ENCODE measurements at places on chromosomes 6 and 20.

- no peak for DNase-seq
Observed at GRCh38 chr6:117265410-117266256, at the start of gene VGLL2. Gene VGLL2 (plus strand): TSS chr6:117265558. CDS start chr6:117265764, 206 bp downstream.

DNA sequence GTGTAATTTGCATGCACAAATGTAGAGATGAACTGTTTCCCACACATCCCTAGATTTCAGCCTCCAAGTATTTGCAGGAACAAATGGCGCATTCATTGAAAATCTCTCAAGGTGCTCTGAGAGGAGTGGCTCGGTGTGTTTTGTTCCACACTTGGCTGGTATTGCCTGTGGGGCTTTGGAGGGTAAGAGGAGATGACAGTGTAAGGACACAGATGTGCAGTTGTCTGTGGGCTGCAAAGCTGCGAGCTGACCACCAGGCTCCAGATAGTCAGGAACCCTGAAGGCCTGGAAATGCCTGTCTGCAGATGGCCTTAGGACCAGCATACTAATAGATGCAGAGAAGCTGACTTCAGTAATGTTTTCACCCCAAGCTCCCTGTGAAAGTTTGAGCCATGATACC lies 57.7 kb upstream of the PBOV1 start:
- no peak for DNase-seq

DNA sequence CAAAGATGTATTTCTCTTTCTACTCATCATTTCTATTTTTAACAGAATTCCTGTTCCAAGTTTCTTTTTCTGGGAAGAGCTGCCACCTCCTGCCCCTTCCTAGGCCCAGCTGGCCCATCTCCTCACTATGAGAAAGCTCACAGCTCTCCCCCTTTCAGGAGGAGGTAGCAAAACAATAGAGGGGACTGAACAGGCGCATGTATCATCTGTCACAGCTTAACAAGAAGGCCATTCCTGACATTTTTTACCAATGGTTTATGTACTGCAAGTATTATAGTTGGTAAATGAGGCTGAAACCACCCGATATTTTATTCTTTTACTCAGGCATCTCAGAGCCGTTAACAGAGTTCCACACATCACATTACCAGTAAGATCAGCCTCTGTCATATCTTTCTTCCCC lies 103.7 kb upstream of the MTHFD1L start:
- DNase-seq: no peak

GRCh38 chr6:150183105-150183504 lies 40.3 kb downstream of the PPP1R14C start:
- DNase-seq: no peak

GRCh38 chr20:46028772-46029371 lies at the start of gene SLC12A5:
Gene SLC12A5 (plus strand): TSS chr20:46029215. CDS start chr20:46029345, 130 bp downstream.
- no peak for DNase-seq

- no peak for DNase-seq
Observed at GRCh38 chr6:35298625-35299140, 1.1 kb downstream of the DEF6 start.

DNA sequence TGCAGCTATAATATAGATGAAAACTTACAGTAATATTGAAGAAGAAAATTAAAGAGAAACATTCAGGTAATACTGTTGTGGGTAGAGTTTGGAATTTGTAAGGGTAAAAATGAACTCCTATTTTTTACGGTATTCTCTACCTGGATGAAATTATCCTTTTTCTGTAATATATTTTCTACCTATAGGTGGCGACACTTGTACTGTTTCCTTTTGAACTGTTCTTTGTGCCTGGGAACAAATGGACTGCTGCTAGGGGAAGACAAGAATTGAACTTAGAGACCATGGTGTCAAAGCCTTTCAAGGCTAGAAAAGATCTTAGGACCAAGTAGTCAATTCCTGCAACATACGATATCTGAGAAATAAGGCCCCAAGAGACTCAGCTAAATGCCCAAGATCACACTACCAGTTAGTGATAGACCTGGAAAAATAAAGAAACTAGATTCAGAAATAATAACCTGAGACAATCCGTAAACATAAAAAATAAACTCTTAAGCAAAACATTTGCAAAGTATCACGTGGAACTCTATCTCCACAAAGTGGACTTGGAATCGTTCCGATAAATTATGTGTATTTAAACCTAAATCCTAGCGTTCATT lies 383.8 kb downstream of the TFAP2A start:
- DNase-seq: no peak

- DNase-seq: no peak
Observed at GRCh38 chr6:14349507-14349906, 231.9 kb downstream of the CD83 start.

DNA sequence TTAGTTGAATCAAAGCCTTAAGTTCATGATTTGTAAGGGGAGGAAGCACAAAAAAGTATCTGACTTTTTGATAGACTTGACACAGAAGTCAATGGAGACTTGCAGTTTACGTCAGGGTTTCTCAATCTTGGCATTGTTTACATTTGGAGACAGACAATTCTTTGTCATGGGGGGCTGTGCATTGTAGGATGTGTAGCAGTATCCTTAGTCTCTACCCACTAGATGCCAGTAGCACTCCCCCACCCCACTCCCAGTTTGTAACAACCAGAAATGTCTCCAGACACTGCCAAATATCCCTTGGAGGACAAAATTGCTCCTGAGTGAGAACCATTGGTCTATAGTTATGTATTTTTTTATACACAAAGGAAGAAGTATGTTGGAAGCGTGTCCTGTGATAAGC lies 434.1 kb downstream of the RFPL4B start:
- DNase-seq: no peak

DNA sequence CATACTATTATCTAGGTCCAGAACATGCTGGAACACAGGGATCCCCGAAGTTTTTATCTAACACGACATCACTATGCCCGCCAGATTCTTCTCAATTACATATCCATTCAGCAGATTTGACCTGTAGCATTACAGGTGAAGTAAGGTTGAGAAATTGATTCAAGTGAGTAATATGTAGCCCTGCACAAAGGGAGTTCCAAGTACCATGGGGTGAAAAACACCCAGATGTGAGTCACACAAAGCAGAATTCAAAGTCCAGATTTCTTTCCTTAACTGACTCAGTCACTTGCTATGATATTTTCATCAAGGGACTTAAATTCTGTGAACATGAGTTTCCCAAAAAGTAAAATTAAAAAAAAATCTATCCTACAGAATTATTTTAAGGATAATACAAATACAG lies 655.4 kb upstream of the PTCHD4 start:
- no peak for DNase-seq

GRCh38 chr6:118163542-118163941 lies 256.5 kb downstream of the SLC35F1 start:
- DNase-seq: no peak

- peak; percentile 20 for DNase-seq
Observed at GRCh38 chr6:146700078-146700686, 101.4 kb downstream of the ADGB start.
